ENCODE measurements at places on chromosomes 1 and 21.

DNA sequence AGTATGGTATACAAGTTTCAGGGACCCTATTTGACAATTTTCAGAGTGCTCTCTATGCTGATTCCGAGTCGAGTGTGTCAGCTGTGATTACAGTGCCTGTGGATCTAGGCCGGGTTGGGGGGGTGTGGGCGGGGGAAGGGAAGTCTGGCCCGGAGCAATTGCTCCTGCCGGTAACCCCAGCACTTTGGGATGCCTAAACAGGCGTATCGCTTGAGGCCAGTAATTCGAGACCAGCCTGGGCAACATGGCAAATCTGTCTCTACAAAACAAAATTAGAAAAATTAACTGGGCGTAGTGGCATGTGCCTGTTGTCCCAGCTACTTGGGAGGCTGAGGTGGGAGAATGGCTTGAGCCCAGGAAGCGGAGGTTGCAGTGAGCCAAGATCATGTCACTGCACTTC, 1.6 kb upstream of the IL10RB start:
- no peak for DNase-seq

- DNase-seq = no peak
Measured at GRCh38 chr1:169062152-169062551, 44.3 kb upstream of the ATP1B1 start.

GRCh38 chr1:230288641-230289349, 137.3 kb downstream of the PGBD5 start:
- no peak for DNase-seq

DNA sequence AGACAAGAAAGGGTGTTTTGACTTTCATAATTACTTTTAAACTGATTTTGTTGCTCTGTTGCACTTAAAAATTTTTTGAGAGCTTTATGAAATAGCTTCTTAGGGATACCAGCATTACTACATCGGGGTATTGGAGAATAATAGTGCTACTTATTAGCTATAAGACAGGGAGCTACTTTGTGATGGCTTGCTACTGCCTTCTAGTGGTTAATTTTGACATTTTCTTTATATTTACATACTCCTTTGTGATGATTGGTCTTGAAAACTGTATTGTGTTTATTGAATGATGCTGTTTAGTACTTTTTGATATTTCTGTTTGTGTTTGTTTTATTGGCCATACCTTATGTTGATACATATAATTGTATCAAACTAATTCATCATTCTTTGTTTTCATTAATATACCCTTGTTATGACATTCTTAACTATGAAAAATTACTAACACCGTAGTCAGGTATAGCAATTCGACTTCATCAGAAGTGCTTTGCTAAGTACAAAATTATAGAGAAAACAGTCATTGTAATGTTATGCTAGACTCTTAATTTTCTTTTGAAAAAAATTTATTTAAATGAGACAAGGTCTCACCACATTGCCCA, 85.5 kb downstream of the CLIC4 start:
- DNase-seq = no peak

DNA sequence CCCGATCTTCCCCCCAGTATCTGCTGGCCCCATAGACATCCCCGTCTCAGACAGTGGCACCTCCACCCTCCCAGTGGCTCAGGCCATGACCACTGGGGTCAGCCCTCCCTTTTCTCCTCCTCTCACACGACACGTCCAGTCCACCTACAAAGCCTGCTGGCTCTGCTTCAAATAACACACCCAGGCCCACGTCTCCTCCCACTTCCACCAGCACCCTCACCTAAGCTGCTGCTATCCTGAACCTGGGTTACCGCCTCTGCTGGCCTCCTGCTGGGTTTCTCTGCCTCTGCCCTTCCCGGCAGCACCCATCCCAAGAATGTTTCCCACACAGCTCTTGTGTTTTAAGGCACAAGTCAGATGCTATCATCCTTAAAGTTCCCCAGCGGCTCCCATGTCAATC, 26.0 kb downstream of the MX2 start:
- no peak for DNase-seq

GRCh38 chr1:41241749-41242341, at the start of gene SCMH1:
Gene SCMH1, minus strand, starts transcription at chr1:41242306. Its CDS starts 56,173 bp downstream, at chr1:41186133.
- peak; percentile 76 for DNase-seq

DNA sequence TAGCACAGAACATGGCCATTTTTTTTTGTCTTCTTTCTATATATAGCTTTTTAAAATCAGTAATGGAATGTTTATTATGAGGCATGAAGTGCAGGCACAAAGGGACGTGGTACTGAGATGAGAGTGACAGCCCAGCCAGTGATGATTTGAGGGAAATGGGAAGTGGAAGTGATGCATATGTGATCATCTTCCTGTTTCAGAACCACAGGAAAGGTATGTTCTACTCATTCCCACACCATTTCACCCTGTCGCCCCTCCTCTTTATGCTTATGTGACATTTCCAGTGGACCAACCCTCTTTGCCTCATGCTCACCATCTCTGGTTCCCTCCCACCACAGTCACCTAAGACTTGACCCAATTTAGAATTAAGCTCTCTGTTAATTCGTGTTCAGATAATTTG, 24.3 kb downstream of the PTGS2 start:
- no peak for DNase-seq

DNA sequence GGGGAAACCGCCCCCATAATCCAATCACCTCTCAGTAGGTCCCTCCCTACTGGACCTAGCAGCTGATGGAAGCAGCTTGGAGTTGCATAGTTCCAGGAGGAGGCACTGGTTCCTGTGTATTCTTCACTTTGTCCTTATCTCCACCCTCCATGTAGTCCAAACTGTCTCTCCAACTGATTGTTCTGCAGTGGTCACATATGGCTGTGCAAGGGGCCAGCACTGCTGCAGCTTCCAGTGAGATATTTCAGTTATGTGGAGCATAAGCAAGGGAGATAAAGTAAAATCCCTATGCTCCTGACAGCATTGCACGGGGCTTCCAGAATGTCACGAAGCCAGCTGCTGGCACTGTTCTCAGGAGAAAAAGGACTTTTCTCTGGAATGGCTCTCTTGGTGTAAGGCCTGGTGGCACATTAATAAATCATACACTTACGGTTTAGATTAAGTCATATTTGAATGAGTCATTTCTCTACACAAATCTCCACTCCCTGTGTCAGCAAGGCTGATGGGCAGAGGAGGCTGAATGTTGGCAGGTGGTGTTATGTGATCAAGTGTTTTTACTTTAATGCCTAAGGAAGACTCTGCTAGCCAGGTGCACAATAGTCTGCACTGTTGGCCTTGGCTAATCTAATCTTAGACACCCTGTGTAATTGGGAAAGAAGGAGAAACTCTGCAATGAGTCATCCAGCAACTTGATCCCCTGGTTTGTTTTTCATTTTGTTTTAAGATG, 93.4 kb downstream of the KCNK1 start:
- DNase-seq = no peak

All from ovary (tissue), 10 donors.